Tibial nerve (tissue), 4 donors: ENCODE measurements at places on chromosomes 3 and 15. TPM values are rescaled to one million over a fixed set of nuclear protein-coding genes. Genes with fewer than 3 reads are reported as not detected.

- H3K27me3 ChIP-seq, result peaks cover 15% of the 10 kb centered on the region
- no peaks in the 10 kb centered on the region for H3K4me1 ChIP-seq
- no peaks in the 10 kb centered on the region for H3K36me3 ChIP-seq
- DNase-seq, result no peak
- peak overlapping the region; percentile 96 for H3K27ac ChIP-seq
These were observed 2.5 kb downstream of the SEMA3B start for GRCh38 chr3:50271314-50271936.

GRCh38 chr15:75822685-75823278 lies 20.5 kb upstream of the UBE2Q2 start:
- DNase-seq, result no peak
- H3K27ac ChIP-seq, result no peak overlapping the region
- no peaks in the 10 kb centered on the region for H3K4me1 ChIP-seq
- H3K27me3 ChIP-seq, result no peaks in the 10 kb centered on the region
- H3K36me3 ChIP-seq, result no peaks in the 10 kb centered on the region

GRCh38 chr15:76065245-76065644 lies 5.5 kb downstream of the TMEM266 start:
- no peaks in the 10 kb centered on the region for H3K36me3 ChIP-seq
- H3K27ac ChIP-seq, result no peak overlapping the region

DNA sequence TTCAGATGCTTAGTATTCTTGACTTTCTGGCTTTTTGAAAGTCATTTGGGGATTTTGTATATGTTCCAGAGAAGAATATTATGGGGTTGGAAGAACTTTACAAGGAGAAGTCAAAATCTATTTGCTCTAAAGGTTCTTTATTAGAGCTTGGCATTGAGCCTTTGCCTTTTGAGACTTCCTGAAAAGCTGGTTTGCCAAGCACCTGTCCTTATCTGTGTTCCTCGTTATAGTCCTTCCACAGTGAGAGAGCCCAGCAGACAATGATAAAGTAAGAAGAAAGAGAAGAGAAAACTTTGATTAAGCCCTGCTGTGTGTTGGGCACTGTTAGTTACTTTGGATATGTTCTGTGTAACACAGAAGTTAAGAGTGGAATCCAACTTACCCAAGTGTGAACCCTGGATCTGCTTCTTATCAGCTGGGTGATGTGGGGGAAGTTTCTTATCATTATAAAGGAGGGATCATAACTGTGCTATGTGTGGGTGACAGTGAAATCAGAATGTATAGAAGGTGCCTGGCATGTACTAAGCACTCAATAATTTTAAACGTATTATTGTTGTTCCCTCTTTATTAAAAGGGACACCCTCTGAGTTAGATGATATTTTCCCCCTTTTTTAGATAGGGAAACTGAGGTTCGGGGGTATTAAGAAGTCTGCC lies 44.3 kb upstream of the POLR2M start:
- H3K36me3 ChIP-seq, result no peaks in the 10 kb centered on the region
- H3K4me1 ChIP-seq, result no peaks in the 10 kb centered on the region
- no peak overlapping the region for H3K4me3 ChIP-seq
- no peak for DNase-seq
- H3K27me3 ChIP-seq, result no peaks in the 10 kb centered on the region

- no peak for DNase-seq
- no peaks in the 10 kb centered on the region for H3K36me3 ChIP-seq
- no peak overlapping the region for H3K27ac ChIP-seq
- H3K4me3 ChIP-seq, result no peak overlapping the region
These were observed 26.6 kb downstream of the APBA2 start for GRCh38 chr15:28912422-28912821.

- no peaks in the 10 kb centered on the region for H3K27me3 ChIP-seq
- H3K36me3 ChIP-seq, result peaks cover 9% of the 10 kb centered on the region
- DNase-seq, result no peak
- no peak overlapping the region for H3K27ac ChIP-seq
These were observed 229.6 kb downstream of the BBX start for GRCh38 chr3:107752202-107752990.

GRCh38 chr15:35505809-35506208 lies 40.2 kb downstream of the DPH6 start:
- no peak for DNase-seq
- no peaks in the 10 kb centered on the region for H3K27me3 ChIP-seq
- no peaks in the 10 kb centered on the region for H3K36me3 ChIP-seq
- no peak overlapping the region for H3K4me3 ChIP-seq

- no peaks in the 10 kb centered on the region for H3K36me3 ChIP-seq
- H3K4me3 ChIP-seq, result no peak overlapping the region
- no peak overlapping the region for H3K27ac ChIP-seq
- H3K27me3 ChIP-seq, result no peaks in the 10 kb centered on the region
These were observed 57.2 kb downstream of the MB21D2 start for GRCh38 chr3:192860454-192860853.

DNA sequence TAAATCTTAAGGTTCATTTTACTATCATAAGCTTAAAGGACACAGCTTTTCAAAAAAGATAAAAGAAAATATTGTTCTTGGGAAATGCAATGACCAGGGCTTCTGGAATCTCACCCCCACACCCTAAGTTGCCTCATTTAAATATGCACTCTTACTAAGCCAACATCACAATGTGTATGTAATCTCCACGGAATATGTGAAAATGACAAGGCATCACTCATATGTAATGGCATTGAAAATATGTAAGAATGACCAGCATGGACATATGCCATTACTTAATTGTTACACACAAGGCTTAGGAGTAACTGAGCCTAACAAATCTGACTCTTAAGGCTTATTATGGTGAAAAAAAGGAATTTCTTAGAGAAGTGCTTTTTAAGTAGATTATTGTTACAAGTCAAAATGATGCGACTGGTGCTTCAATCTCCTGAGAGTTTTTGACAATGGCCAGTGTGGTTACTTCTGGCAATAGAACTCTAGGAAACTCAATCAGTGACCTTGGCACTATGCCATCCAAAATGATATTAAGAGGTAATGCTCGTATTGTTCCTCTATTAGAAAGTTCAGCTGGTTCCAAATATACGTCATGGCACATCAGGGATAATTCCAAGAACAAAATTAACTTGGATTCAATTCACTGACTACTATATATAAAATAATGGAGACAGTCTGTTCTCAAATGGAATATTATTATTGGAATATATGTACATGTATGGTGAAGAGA lies 290.0 kb upstream of the PLSCR5 start:
- no peaks in the 10 kb centered on the region for H3K36me3 ChIP-seq
- no peak overlapping the region for H3K27ac ChIP-seq
- DNase-seq, result no peak
- H3K4me1 ChIP-seq, result no peaks in the 10 kb centered on the region
- no peak overlapping the region for H3K4me3 ChIP-seq

DNA sequence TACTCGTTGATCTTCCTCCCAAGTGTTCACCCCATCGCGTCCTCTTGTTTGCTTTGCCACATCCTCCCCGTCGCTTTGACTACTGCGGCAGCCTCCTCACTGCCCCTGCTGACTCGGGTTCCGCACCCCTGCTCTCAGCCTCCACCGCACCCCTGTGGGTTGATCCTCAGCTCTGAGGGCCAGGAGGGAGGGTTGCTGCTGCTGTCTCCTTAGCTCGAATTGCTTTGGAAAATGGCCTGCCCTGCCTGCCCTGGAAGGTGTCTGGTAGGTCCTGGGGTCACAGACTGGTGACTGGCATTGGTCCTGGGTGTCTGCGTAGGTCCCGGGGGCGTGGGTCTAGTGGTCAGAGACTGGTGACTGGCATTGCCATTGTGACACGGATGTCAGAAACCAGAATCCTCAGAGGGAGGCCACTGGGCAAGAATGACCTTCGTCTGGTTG lies 9.4 kb downstream of the MUC4 start:
- no peak for DNase-seq
- H3K36me3 ChIP-seq, result no peaks in the 10 kb centered on the region

- H3K4me1 ChIP-seq, result no peaks in the 10 kb centered on the region
- DNase-seq, result no peak
- H3K36me3 ChIP-seq, result no peaks in the 10 kb centered on the region
- no peaks in the 10 kb centered on the region for H3K27me3 ChIP-seq
- H3K27ac ChIP-seq, result no peak overlapping the region
These were observed 33.4 kb upstream of the PRR23E start for GRCh38 chr3:127159543-127159942.

DNA sequence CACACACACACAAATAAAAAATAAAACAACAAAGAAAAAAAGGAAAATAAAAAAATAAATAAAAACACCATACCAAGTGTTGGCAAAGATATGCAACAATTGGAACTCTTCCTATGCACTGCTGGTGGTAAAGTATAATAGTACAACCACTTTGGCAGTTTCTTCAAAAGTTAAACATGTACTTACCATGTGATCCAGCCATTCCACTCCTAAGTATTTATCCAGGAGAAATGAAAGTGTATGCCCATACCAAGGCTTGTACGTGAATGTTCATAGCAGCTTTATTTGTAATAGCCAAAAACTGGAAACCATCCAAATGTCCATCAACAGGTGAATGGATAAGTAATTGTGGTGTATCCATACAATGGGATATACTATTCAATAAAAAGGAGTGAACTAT lies 17.0 kb downstream of the WDR93 start:
- H3K27ac ChIP-seq, result no peak overlapping the region
- no peak for DNase-seq
- H3K27me3 ChIP-seq, result no peaks in the 10 kb centered on the region
- H3K4me3 ChIP-seq, result no peak overlapping the region
- H3K36me3 ChIP-seq, result no peaks in the 10 kb centered on the region

GRCh38 chr15:20294651-20295237 lies 246.9 kb downstream of the GOLGA6L6 start:
- no peaks in the 10 kb centered on the region for H3K27me3 ChIP-seq
- no peak overlapping the region for H3K27ac ChIP-seq
- DNase-seq, result no peak
- no peaks in the 10 kb centered on the region for H3K36me3 ChIP-seq
- H3K4me1 ChIP-seq, result no peaks in the 10 kb centered on the region

DNA sequence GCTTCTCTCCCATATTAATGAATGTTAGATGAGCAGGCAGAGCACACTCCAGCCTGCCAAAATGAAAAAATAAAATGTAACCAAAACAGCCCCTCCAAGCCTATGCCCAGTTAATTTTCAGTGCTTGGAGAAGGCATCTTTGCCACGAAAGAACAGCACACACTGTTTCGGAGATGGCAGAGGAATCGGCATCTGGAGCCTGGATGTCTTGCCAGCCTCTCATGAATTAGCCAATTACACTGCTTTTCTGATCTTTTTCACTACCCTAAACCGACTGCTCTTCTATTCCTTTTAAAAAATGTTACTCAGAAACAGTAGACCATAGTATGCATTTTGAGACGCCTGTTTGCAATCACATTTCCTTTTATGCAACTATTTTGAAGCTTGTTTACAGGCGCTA lies 249.6 kb downstream of the TLE3 start:
- H3K36me3 ChIP-seq, result no peaks in the 10 kb centered on the region
- no peak for DNase-seq
- H3K4me1 ChIP-seq, result no peaks in the 10 kb centered on the region
- no peak overlapping the region for H3K4me3 ChIP-seq

DNA sequence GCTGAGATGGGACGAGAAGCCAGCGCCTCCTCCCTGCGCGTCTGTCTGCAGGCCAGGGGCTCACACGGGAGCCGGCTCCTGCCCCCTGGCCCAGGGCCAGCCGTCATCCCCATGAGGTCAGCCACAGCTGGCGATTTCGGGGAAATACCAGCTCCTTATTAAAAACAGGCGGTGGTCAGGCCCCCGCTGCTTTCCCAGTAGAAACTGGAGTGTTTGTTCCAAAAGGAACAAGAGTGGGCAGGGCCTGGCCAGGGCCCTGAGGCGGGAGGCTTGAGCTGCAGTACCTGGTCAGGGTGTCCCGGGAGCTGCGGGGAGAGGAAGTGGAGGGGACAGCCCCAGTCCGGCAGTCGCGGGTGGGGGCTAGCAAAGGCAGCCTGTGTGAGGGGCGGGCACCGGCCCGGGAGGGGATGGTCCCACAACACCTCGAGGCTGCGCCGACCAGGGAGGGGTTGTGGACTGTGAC lies 17.8 kb downstream of the MYL3 start:
- H3K4me3 ChIP-seq, result peak overlapping the region; percentile 46
- H3K27ac ChIP-seq, result peak overlapping the region; percentile 78
- H3K4me1 ChIP-seq, result peaks cover 18% of the 10 kb centered on the region
- no peaks in the 10 kb centered on the region for H3K36me3 ChIP-seq
- H3K27me3 ChIP-seq, result no peaks in the 10 kb centered on the region
- DNase-seq, result peak; percentile 81

DNA sequence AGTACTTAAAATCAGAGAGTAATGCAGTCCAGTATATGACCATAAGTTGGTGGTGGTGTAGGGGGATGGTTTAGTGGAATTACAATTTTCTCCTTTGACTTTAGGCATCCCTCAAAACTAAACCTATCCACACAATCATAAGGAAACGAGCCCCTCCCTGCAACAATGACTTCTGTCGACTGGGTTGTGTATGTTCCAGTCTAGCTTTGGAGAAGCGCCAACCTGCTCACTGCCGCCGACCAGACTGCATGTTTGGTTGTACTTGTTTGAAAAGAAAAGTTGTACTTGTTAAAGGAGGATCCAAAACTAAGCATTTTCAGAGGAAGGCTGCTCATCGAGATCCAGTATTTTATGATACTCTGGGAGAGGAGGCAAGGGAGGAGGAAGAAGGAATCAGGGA lies 52.8 kb downstream of the MGA start:
- no peaks in the 10 kb centered on the region for H3K27me3 ChIP-seq
- H3K4me1 ChIP-seq, result no peaks in the 10 kb centered on the region
- DNase-seq, result peak; percentile 15
- H3K4me3 ChIP-seq, result no peak overlapping the region
- H3K27ac ChIP-seq, result no peak overlapping the region
- peaks cover 53% of the 10 kb centered on the region for H3K36me3 ChIP-seq

DNA sequence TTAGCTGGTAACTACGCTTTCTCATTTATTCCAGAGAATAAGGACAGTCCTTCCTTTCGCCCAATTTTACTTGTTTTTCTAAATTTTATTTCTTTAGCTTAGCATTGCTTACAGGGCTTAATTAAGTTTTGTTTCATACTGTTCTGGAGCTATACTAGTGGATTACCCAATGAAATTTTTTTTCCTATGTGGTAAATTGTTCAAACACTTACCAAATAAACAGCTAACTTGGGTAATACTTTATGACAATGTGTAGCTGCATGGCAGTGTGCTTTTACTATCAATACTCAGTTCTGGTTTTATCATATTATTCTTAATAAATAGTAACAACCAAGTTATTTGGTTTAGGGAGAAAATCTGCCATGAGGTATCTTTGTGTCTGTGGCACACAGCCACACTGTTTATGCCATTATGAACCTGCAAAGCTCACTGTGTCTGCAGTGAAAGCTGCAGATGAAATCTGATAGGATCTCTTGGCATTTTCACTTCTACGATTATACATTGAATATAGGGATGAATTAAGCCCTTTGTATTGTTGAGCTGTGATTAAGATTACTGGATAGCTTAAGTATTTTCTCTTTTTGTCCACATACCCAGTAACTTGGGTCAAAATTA lies 37.2 kb downstream of the UBE2E2 start:
- no peaks in the 10 kb centered on the region for H3K27me3 ChIP-seq
- DNase-seq, result no peak
- no peak overlapping the region for H3K27ac ChIP-seq
- H3K36me3 ChIP-seq, result no peaks in the 10 kb centered on the region

Gene RNF168
- total RNA-seq, result 24.3 TPM

Gene GABRA5
- not detected for total RNA-seq

Gene GOLGA8T
- not detected for total RNA-seq

Gene SLC22A14
- not detected for total RNA-seq

Gene POPDC2
- total RNA-seq, result 2.7 TPM

Gene EFL1
- 18.1 TPM for total RNA-seq
